ENCODE measurements at places on chromosomes 16 and 17.
A peak's percentile ranks its signal among the peaks of the same experiment; 100 is the strongest.

DNA sequence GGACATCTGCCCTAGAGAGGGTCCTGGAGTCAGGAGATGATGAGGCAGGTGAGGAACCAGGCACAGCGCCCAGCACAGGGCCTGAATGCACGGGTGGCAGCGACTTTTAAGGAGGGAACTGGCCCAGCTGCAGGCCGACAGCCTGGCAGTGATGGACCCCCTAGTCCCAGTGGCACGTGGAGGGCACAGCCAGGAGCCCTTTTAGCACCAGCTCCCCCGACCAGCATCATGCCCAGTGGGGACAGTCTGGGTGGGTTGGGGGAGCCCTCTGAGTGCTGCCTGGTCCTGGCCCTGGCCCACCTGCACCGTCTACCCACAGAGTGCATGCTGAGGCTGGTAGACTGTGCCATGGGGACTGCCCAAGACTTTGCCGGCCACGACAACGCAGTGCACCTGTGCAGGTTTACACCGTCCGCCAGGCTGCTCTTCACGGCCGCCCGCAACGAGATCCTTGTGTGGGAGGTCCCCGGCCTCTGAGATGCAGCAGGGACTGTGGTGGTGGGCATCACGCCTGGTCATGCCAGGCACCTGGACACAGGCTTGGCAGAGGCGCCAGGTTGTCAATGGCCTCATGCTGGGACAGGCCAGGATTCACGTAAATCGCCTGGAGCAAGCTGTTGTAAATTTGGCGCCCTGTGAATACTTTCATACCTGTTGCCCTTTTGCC is 686 bp upstream of the RHOT2 start:
- no peak for DNase-seq

- peak; percentile 7 for DNase-seq
These were observed 12.0 kb upstream of the CD300A start for GRCh38 chr17:74454197-74455024.

DNA sequence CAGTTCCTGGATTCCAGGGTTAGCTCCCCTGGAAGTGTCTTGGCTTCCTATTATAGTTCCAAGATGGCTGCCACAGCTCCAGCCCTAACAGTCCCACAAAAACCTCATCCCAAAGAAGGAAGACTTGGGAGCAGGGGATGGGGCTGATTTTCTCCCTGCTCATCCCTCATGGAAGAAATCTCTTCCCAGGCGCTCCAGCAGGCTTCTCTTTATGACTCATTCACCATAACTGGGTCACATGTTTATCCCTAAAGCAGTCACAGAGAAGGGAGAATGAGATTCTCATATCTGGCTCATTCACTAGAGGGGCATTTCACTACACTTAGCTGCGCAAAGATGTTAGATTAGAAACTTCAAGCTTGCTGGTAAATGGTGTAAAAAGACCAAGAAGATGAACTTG is 206.5 kb upstream of the IRX3 start:
- DNase-seq, result no peak

DNA sequence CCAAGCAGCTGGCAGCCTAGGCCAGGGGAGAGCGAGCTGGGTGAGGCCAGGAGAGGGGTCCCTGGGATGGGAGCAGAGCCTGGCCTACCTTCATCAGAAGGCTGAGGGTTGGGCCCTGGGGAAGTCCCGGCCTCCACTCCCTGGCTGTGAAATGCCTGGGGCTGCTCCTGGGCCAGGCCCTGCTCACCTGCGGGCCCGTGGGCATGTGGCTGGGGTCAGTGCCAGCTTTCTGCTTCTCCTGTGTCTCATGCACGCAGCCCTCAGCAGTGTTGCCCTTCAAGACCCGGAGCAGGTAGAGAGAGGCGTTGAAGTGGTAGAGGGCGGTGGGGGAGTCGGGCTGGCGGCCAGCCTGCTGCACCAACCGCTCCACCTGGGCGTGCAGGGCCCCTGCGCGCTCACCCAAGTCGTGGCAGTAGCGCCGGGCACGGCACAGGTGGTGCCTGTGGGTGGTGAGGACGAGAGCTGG is 12.4 kb downstream of the MYBBP1A start:
- DNase-seq, result no peak

- no peak for DNase-seq
These were observed 23.1 kb downstream of the SSH2 start for GRCh38 chr17:29906969-29907368.

DNA sequence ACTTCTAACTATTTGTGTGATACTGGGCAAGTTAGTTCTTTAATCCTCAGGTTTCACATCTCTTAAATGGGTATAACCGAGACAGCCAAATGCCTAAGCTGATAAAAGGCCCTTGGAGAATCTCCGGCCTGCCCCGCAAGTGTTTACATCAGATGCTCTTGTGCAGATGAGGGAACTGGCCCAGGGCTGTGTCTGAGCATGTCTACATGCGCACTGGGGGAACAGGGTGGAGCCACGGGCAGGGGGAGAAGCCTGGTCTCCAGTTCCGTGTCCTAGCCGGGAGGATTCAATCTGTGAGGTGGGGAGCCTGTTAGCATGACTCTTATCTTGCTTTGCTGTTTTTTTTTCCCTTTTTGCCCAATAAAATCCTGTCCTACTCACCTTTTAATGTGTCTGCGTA is 222.9 kb downstream of the CDH8 start:
- no peak for DNase-seq

DNA sequence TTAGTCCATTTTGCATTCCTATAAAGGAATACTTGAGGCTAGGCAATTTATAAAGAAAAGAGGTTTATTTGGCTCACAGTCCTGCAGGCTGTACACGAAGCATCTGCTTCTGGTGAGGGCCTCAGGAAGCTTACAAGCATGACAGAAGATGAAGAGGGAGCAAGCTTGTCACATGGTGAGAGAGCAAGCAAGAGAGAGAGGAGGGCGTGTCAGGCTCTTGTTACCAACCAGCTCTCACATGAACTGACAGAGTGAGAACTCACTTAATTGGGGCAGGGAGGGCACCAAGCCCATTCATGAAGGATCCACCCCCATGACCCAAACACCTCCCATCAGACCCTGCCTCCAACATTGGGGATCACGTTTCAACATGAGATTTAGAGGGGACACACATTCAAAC is 1.6 kb downstream of the CHCT1 start:
- DNase-seq, result no peak
